ENCODE measurements at places on chromosomes 11 and 22.

DNA sequence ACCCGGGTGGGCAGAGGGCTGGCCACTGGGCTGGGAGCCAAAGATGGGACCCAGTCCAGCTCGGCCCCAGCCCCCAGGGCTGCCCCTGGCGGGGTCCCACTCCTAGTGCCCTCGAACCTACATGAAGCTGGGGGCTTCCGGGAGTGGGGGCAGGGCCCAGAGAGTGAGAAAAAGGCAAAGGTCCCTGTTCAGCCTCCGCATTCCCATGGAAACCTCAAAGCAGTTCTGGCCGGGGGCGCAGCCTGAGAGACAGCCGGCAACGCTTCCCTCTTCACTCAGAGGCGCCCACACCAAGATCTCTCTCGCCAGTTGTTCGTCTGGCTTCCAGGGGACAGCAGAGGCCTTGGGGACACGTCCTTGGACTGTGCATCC lies 22.4 kb upstream of the ARHGAP8 start:
- no peak for DNase-seq

- no peak for DNase-seq
Observed at GRCh38 chr11:13963949-13964770, 1.6 kb downstream of the SPON1 start.

GRCh38 chr11:119315131-119316015 lies 1.6 kb downstream of the MCAM start:
- DNase-seq, result peak; percentile 85

DNA sequence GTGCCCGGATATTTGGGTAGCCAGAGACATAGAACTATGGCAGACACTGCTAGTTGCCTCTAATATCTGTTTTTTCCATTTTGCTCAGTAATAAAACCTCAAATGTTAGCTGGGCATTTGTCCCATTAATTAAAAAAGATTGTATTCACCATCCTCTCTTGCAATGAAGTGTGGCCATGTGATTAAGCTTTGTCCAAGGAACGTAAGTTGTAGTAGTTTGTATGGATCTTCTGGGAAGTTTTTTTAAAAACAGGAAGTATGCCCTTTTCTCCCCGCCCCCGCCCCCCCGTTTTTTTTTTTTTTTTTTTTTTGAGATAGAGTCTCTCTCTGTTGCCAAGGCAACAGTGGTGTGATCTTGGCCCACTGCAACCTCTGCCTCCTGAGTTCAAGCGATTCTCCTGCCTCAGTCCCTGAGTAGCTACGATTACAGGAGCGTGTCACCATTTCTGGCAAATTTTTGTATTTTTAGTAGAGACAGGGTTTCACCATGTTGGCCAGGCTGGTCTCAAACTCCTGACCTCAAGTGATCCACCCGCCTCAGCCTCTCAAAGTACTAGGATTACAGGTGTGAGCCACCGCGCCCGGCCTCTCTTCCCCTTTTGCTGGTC lies 1.7 kb upstream of the TMEM135 start:
- DNase-seq, result no peak

GRCh38 chr22:41284465-41284864 lies 1.5 kb downstream of the RANGAP1 start:
- no peak for DNase-seq

- DNase-seq, result no peak
Observed at GRCh38 chr22:48429446-48430020, 1398.1 kb downstream of the BRD1 start.

- DNase-seq, result no peak
Observed at GRCh38 chr11:79383874-79384273, 57.0 kb downstream of the TENM4 start.

- DNase-seq, result no peak
Observed at GRCh38 chr11:48101958-48102357, 114.7 kb upstream of the OR4B1 start.

DNA sequence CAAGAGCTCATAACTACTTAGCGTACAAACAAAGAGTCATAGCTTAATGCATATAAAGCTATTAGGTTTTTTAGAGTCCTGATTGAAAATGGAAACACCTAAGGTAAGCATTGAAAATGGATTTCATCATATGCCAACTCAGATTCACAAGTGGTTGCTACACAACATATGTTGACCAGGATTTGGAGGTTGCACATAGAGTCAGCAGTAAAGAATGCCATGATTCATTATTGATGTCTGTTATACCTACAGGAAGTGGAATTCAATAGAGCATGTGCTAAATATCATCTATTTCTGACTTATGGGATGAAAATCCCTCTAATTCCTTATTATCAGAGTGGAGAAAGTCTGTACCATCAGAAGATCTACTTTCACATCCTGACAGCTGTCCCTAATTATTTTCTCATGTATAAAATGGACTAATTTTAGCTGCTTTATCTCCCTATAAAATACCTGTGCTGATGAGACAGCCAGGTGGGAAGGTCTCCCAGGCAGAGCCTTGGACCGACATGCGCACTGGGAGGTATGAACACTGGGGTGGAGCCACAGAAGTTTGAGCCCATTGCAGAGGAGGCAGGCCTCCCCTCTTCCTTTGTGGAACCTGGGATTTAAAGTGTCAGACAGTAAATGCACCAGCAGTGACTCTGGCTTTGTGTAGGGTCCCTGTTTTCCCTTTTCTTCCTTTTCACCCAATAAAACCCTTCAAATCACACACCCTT lies 204.2 kb downstream of the AASDHPPT start:
- no peak for DNase-seq

GRCh38 chr22:20232781-20233180 lies 35.3 kb downstream of the RTN4R start:
- DNase-seq, result no peak

DNA sequence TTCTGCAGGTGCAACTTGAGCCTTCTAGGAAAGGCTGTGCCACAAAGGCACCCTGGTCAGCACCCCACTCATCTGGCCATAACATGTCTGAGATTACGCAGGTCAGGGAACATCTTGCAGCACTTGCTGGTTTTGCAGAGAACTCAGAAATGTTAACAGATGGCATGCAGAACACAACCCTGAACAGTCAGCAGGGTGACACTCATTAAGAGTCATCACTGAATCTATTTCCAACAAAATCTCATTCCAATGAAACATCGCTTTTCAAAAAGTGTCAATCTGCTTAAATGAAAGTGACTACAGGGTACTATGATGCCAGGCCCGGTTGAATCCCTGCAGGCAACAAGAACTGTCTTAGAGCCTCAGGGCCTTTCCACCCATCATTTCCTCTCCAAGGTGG lies 369.8 kb upstream of the CCDC90B start:
- DNase-seq, result peak; percentile 91

DNA sequence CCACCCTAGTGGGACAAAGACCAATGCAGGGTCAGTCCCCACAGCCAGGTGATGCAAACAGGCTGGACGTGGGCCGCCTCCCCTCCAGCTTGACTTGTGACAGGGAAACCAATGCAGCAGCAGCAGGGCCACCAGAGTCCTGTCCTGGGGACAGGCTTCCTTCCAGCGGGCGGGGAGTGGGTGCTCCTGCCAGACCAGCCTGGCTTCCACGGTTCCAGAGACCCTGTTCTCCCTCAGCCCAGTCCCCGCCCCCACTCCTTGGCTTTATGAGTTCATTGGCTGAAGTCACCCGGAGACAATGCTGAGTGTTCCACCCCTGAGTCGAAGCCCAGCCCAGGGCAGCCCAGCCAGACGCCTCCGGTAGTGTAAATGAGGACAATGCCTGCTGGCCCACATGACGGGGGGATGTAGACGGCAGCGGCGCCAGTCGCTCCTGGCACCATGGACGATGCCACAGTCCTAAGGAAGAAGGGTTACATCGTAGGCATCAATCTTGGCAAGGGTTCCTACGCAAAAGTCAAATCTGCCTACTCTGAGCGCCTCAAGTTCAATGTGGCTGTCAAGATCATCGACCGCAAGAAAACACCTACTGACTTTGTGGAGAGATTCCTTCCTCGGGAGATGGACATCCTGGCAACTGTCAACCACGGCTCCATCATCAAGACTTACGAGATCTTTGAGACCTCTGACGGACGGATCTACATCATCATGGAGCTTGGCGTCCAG lies at the start of gene TSSK2:
TSS of gene TSSK2 (plus strand) at position 350 of the 726 bp plus-strand sequence. CDS start at position 442, 92 bp downstream.
- DNase-seq, result no peak

DNA sequence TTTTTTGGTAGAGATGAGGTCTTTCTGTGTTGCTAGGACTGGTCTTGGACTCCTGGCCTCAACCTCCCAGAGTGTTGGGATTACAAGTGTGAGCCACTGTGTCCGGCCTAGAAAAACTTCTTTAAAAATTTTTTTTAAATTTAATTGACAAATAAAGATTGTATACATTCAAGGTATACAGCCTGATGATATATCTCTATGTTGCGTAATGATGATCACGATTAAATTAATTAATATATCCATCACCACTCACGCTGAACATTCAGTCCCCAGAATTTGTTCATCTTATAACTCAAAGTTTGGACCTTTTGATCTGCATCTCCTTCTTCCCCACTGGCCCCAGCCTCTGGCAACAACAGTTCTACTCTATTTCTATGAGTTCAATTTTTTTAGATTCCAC lies 27.2 kb downstream of the VSTM5 start:
- DNase-seq, result no peak

GRCh38 chr11:75570559-75571139 lies 8.6 kb downstream of the SERPINH1 start:
- no peak for DNase-seq

GRCh38 chr22:40463017-40463631 lies 92.7 kb downstream of the SGSM3 start:
- no peak for DNase-seq

DNA sequence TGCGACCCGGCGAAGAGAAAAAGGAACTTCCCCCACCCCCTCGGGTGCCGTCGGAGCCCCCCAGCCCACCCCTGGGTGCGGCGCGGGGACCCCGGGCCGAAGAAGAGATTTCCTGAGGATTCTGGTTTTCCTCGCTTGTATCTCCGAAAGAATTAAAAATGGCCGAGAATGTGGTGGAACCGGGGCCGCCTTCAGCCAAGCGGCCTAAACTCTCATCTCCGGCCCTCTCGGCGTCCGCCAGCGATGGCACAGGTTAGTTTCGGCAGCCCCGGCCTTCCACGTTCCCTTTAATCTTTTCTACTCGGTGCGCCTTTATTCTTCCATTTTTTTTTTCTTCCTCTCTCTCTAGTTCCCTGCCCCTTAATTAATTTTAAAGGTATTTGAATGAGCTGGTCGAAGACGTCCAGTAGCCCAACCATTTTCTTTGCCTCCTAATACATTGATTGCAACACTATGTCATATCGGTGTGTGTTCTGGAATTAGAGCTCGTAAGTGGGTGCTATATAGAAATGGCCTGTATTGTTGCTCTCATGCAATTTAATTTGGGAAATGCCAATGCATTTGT lies 537 bp downstream of the EP300 start:
- DNase-seq, result peak; percentile 51

GRCh38 chr11:110130642-110131238 lies 37.5 kb downstream of the ZC3H12C start:
- no peak for DNase-seq

DNA sequence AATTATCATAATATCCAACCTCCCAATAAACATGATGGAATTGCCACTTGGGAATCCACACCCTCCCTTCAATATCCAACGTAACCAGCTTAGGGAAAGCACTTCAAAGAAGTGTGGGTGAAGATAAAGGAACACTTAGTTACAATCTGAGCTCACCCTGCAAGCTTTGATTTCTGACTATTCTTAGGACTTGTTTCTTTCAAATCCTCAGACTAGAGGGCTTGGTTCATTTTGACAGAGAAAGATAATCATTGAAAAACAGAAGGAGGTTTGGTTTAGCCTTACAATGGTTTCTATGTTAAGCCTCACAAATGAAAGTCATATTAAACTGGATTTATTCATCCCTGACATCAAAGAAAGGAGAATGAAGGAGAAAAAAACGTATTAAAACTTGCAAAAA lies 57.9 kb upstream of the SYT13 start:
- no peak for DNase-seq

GRCh38 chr11:35318977-35319925 lies 100.1 kb downstream of the SLC1A2 start:
- DNase-seq, result peak; percentile 50

DNA sequence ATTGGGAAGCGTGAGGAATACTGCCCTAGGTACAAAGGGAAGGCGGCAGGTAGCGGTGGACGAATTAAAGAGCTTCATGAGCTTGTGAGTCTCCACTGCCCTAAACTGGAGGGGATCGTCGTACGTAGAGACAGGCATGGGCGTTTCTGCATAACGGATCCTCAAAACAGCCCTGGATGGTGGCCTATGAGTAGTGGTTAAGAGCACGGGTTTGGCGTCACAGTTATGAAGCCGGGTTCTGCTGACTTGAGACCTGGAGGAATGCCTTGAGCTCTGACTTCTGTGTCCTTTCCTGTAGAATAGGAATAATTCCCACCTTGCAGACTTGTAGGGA lies 335 bp downstream of the TMEM138 start:
- no peak for DNase-seq

DNA sequence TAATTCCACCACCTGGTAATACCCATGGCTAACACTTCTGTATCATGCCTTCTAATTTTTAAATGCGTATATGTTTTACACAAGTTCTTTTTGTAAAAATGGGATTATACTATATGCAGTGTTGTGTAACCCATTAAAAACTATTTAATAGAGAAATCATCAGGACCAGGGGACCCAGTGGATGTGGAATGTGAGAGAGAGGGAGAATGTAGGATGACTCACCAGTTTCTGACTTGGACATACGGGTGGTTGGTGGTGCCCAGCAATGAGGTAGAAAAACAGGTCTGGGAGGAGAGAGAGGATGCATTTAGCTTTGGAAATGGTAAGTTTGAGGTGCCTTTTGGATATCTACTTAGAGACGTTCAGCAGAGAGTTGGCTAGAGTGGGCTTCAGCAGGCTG lies 112.0 kb upstream of the TBCEL start:
- no peak for DNase-seq

- DNase-seq, result no peak
Observed at GRCh38 chr11:77117492-77117891, 10.6 kb upstream of the MYO7A start.

DNA sequence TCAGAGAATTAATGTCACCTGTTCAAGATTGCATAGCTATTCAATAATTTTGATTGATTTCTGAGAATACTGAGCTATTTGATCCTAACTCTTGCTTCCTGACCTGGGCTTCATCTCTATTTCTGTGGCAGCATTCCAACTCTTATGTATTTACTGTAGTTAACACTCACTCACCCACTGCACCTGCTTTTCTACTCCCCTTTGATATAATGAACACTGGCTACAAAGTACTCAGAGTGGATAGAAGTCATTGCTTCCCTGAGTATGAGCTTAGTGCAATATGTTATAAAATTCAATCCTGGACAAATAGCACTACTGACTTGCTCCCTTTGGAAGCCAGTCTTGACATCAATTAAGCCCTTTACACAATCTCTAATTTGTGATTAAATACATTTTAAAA lies 117.2 kb downstream of the APIP start:
- DNase-seq, result no peak
